ENCODE measurements at places on chromosomes 13 and 19. TPM values are rescaled to one million over a fixed set of nuclear protein-coding genes. Genes with fewer than 3 reads are reported as not detected.

NCAN gene
- not detected for total RNA-seq

DHDH gene
- total RNA-seq: not detected

AMH gene
- total RNA-seq: 0.97 TPM

TEX29 gene
- total RNA-seq: not detected

SIAH3 gene
- not detected for total RNA-seq

FBXO17 gene
- total RNA-seq: 21.8 TPM

VAV1 gene
- not detected for total RNA-seq

SOHLH2 gene
- total RNA-seq: 0.46 TPM

IQCN gene
- total RNA-seq: under 0.01 TPM

PDE4A gene
- total RNA-seq: 1.6 TPM

FLT1 gene
- 328 TPM for total RNA-seq

STK11 gene
- total RNA-seq: 89.0 TPM

DPF1 gene
- total RNA-seq: 1.6 TPM

SIGLECL1 gene
- not detected for total RNA-seq

INSL3 gene
- not detected for total RNA-seq

ATP4B gene
- not detected for total RNA-seq

LPAR2 gene
- total RNA-seq: 0.30 TPM

MBD3L2 gene
- not detected for total RNA-seq

TJP3 gene
- not detected for total RNA-seq

TNFSF9 gene
- 0.30 TPM for total RNA-seq

VSTM2B gene
- not detected for total RNA-seq

SYT5 gene
- total RNA-seq: not detected

KLK2 gene
- total RNA-seq: not detected

SMAD9 gene
- total RNA-seq: 1.9 TPM

ZNF763 gene
- under 0.01 TPM for total RNA-seq

PPP1R37 gene
- total RNA-seq: 26.6 TPM

ZNF146 gene
- 132 TPM for total RNA-seq

LILRA2 gene
- total RNA-seq: not detected

ZNF415 gene
- total RNA-seq: 0.32 TPM

CASP14 gene
- not detected for total RNA-seq

ZNF835 gene
- total RNA-seq: under 0.01 TPM

UPK1A gene
- total RNA-seq: not detected

LRRC63 gene
- total RNA-seq: not detected

HS6ST3 gene
- total RNA-seq: 0.15 TPM

ALOX5AP gene
- total RNA-seq: not detected

INAFM1 gene
- not detected for total RNA-seq

ABHD8 gene
- 9.9 TPM for total RNA-seq

CCDC8 gene
- total RNA-seq: 6.2 TPM

Data from epithelial cell of umbilical artery (primary cell).